ENCODE measurements at places on chromosomes 1 and 21.

DNA sequence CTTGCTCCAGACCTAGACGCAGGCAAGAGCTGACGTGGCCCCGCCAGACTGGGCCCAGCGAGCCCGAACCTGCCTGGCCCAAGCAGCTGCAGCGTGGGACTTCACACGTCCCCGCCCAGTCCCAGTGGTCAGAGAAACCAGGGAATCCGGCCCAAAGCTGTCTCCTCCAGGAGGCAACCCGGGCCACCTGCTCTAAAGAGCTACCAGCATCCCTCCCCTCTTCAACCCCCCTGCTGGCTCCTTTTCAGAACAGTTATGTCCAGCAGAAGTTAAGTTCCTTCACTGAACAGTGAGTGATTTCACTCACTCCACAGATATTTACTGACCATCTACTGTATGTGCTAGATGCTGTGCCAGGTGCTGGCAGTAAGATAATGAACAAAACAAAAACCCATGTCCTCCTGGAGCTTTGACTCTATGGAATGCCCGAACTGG is 2.1 kb upstream of the EFNA1 start:
- DNase-seq: no peak

DNA sequence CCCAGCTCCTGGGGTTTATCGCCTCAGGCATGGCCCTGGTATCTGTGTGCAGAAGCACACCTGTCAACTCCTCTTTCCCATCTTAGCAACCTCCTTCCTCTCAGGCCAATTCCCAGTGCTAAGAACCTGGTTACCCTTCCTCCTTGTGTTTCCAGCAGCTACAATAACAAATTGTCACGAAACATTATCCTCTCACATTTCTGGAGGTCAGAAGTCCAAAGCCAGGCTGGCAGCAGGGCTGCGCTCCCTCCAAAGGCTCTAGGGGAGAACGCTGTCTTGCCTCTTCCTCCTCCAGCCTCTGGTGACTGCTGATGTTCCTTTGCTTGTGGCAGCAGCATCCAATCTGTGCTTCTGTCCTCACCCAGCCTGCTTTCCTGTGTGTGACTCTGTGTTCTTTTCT is 10.7 kb upstream of the MRPS14 start:
- no peak for DNase-seq

DNA sequence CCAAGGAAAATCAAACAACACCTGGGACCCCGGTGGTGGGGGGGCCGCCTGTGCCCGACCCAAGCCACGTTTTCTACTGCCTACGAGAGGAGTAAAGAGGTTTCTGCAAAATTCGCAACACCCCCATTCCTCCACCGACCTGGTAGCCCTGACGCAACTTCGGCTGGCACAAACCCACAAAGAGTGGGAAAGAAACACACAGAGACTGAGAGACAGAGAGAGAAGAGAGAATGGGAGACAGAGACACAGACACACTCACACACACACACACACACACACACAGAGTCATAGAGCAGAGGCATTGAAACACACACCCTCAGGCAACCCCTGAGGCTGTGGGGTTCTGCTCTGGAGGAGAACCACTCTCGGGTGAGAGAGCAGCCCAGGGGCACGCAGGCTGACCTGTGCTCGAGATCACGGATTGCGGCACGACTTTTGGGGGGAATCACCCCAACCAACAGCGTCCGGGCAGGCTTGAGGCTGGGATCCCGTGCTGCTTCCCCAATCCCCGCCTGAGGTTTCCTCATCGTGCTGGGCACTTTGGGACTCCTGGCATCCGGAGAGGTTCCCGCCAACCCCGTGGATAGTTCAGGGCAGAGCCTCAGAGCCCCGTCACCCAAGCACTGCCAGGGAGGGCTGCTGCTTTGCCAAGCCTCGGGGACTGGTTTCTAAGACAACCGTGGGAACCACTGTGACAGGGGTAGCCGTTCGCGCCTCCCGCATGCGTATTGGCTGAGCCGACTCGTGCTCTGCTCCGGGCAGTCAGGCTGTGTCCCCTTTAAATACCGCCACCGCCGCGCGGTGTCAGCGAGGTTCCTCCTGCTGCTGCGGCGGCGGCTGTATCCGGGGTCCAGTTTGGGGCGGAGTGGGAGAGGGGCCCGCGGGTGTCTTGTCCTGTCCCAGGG is 682.4 kb upstream of the TPTE start:
- no peak for DNase-seq

DNA sequence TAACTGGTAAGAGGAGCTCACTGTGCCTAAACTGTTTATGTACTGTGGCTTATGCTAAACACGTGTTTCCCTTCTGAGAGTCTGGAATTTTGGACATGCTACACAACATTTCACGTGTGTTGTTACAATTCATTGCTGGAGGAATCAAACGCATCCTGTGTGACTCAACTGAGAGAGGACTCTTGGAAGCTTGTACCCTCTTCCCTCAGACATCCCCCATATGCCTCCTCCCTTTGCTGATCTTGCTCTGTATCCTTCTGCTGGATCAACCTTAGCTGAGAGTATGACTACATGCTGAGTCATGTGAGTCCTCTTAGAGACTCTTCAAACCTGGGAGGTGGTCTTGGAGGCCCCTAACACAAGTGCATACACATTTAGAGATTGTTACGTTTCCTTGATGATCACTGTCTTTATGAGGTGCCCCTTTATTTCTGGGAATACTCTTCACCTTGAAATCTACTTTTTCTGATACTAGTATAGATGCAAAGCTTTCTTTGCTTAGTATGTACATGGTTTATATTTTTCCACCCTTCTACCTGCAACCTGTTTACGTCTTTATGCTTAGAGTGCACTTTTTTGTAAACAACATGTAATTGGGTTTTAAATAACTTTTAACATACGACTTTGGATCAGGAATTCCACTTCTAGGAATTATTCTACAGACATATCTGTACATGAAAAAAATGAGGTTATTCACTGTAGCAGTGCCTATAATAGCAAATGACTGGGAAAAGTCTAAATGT is 8.7 kb downstream of the NPHP4 start:
- no peak for DNase-seq

- DNase-seq: no peak
Observed at GRCh38 chr21:37087188-37087587, 14.1 kb downstream of the TTC3 start.

DNA sequence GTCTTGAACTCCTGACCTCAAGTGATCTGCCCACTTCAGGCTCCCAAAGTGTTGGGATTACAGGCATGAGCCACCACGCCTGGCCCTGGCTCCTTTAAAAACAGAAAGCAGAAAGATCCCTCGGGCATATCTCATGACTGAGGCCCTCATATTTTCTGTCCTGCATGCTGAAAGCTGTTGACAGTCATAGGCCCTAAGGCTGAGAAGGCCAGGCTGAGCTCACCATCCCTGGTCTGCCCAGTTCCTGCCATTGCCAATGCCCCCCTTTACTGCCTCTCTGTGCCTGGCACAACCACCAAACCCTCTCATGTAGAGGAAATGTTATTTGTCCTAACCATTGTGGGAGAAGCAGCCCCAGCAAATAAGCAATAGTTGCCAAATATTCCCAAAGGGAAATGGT is 12.7 kb downstream of the CD34 start:
- DNase-seq: no peak

DNA sequence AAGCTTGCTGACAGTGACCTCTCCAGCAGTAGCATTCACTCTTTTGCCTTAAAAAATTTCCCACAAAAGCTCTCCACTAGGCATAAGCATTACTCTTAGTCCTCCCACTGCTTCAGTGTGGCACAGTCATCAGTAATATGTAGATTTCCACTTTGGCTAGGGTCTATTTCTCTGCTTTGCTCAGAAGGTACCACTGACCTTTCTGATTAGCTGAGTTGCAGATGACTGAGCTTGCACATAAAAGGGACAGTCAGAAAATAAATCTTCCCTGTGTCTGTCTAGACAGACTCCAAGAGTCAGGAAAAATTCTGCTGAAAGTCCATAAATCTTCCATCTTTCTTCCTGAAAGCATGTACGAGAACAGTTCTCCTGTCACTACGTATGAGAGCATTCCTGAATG is 56.6 kb upstream of the APP start:
- no peak for DNase-seq

- no peak for DNase-seq
Observed at GRCh38 chr1:247456914-247457639, 827 bp downstream of the OR2B11 start.

DNA sequence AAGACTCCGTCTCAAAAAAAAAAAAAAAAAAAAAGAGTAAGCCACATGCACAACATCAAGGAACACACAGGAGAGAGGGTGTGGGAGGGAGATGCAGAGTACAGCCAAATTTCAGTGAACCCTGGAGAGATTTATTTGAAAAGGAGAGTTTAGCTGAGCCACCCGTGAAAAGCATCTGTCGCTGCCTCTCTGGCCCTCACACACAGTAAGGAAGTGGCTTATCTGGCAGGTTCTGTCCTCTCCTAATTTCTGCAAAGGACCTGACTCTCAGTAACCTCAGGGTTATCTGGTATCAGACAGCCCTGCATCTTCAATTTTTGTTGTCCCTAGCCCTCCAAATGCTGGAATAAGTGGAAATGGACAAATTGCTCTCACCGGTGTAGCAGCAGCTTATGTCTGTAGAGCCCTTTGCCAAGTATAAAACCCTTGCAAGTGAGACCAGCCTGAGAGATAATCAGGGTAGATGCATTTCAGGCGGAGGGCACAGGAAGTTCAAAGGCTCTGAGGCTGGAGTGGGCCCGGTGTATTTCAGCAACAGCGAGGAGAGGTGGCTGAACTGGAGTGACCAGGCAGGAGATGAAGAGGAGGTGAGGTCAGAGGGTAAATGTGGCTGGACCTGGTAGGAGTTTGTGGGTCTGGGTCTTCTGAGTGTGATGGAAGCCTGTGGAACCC is 16.7 kb upstream of the IL10RB start:
- DNase-seq: no peak

- DNase-seq: no peak
Observed at GRCh38 chr1:53372501-53372951, 44.7 kb upstream of the LRP8 start.

DNA sequence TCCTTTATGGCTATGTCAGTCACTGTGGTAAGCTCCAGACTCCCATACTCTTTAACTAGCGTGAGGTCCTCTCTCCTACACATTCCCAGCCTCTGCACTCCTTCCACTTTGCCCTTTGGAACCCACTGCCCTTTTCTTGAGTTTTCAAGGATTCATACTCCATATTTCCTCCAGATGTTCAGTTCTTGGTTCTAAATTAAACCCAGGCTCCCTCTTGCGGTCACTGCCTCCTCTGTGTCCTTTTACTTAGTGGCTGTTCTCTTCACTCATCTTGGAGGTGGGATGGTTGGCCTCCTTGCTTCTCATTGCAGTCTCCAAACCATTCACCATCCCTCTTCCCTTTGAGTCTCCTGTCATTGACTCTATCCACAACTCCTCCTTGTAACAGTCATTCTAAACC is 208.1 kb downstream of the TGFB2 start:
- no peak for DNase-seq

DNA sequence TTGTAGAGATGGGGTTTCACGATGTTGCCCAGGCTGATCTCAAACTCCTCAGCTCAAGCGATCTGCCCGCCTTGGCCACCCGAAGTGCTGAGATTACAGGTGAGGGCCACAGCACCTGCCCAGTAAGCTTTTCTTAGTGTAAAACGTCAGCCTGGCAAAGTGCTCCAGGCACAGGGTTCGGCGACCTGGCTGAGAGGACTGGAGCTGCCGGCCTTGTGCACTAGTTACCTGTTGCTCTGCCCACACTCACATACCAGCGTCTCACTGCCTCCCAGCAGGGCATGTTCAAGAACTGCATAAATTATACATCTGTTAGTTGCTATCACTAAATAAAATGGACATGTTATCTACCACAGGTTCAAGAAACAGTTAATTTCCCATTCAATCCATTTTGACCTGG is 55.2 kb downstream of the DEGS1 start:
- DNase-seq: no peak

DNA sequence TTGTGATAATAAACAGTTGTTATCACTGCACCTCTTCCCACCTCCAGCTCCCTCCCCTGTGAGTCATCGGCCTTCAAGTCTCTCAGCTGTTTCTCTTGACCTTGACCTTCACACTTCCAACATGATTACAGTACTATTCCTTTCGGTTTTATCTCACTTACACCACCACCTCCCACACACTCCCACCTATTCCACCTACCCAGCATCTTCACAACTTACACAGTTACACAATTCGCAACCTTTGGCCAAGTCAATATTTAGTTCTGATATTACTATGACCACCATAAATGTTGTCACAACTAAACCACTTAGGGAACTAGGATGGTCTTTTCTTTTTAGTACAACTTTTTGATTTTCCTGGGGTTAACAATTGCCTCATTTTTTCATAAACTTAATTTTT is 60.2 kb downstream of the RIPK4 start:
- DNase-seq: no peak

GRCh38 chr21:32976791-32977190 is 48.9 kb upstream of the OLIG2 start:
- no peak for DNase-seq

- DNase-seq: no peak
Observed at GRCh38 chr1:167825419-167826079, 88.4 kb downstream of the ADCY10 start.

- DNase-seq: no peak
Observed at GRCh38 chr1:204672482-204673121, 12.9 kb downstream of the LRRN2 start.

GRCh38 chr1:108096089-108096488 is 104.1 kb downstream of the SLC25A24 start:
- DNase-seq: no peak

GRCh38 chr1:203570805-203571204 is 55.8 kb upstream of the ATP2B4 start:
- no peak for DNase-seq

DNA sequence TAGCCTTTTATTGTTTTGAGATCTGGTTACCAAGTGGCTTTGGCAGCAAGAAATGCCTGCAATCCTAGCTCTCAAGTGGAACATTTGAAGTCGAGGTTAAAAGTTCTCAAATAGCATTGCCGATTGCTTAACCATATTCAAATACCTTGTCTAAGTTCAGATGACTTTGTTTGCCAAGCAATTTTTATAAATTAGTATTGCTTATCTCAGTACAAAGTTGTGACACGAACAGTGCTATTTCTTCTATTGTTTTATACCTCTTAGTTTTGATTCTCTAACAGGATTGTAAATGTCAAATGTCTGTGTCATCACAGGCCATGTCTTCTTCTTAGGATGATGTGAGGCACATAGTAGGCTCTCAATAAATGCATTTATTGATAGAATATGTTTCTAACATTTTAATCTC is 633.3 kb downstream of the PTPRC start:
- no peak for DNase-seq

- DNase-seq: no peak
Observed at GRCh38 chr1:10299151-10299550, 88.8 kb downstream of the KIF1B start.

- DNase-seq: no peak
Observed at GRCh38 chr1:11682287-11682771, 1.4 kb upstream of the MAD2L2 start.

DNA sequence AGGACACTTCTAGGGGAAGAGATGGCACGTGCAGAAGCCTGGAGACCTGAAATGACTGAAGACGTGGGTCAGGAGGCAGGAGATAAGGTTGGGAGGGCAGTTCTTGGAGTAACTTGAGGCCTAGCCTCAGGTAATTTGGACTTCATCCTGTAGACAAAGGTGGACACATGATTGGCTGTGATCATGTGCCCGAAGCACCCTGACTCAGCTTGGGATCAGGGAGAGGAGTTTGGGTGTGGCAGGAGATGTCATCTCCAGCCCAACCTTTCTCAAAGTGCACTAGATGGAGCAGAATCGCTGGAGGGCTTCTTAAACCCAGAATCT is 1.5 kb downstream of the SLC66A1 start:
- no peak for DNase-seq

GRCh38 chr1:10899490-10900250 is 103.2 kb upstream of the CASZ1 start:
- no peak for DNase-seq

Measured in stimulated activated naive CD4-positive, alpha-beta T cell (primary cell).